ENCODE measurements at places on chromosomes 6 and 20. TPM values are rescaled to one million over a fixed set of nuclear protein-coding genes. Genes with fewer than 3 reads are reported as not detected.
A peak's percentile ranks its signal among the peaks of the same experiment; 100 is the strongest.

DNA sequence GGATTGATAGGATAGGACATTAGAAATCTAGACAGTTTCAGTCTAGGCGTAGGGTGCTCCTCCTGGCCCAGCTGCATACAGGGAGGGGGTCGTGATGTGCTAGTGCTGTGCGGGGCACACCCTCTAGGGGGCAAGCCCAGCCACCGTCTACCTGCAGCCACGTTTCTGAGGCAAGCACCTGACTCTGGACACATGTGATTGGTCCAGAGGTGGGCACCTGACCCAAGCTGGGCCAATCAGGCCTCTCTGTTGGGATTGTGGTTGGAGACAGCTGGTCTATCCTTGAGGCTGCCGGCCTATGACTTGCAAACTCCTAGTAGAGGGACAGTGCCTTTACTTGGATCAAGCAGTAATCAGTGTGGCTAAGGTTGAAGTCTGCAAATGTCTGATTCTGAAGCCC lies 317.1 kb downstream of the BMP7 start:
- DNase-seq = no peak

NKAIN4 gene
- total RNA-seq = not detected

GRCh38 chr6:37396571-37397180 lies 36.3 kb upstream of the CMTR1 start:
- DNase-seq = peak; percentile 77

RFX6 gene
- not detected for total RNA-seq

HDGFL1 gene
- not detected for total RNA-seq

- peak; percentile 97 for DNase-seq
These were observed at the start of gene PREX1 for GRCh38 chr20:48827855-48828733. PREX1 (minus strand) TSS chr20:48827999; CDS start chr20:48827860, 139 bp downstream.

DNA sequence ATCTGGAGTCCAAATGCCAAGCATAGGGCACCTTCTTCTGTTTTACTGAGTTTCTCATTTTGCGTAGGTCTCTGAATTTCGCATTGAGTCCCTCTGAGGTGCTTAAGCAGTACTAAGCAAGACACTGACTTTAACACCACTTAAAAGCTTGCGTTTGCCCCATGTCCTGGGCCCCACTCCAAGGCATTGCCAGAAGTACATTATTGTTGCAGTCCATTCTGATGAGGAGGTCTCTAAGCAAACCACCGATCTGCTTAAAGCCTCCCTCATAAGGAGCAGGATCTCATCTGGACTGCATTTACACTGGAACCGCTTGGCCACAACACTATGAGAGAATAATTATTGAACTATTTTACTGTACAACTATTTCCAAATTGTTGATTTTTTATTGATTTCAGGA lies 16.3 kb downstream of the BMP2 start:
- DNase-seq = no peak

DNA sequence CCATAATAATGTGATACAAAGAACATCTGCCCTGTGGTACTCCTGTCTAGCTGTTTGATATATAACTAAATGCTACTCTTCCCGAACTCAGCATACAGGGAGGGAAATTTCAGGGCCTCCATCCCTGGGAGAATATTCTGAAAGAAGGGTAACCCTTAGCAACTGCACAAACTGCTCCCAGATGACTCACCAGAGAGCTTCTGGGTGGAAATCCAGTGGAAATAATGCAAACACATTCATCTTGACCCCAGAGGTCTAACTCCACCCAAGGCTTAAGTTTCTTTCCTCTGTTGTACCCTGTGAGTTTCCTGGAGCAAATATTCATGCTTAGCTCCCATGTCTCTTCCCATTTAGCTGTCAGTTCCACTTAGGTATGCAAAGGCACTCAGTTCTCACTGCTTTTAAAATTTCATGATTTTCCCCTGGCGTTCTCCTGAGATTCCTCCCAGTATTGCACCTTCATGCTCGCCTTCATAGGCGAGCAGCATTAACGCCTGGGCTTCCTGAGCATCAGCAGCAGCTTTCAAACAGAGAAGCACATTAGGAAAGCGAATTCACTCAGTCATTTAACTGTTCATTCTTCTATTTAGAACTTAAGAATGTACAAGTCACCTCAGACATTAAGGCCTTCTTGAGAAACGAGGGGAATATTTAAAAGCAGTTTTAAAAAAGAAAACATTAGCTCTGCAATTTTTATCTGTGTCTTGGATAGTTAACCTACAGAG lies 43.8 kb upstream of the LAMA4 start:
- peak; percentile 64 for DNase-seq

DNA sequence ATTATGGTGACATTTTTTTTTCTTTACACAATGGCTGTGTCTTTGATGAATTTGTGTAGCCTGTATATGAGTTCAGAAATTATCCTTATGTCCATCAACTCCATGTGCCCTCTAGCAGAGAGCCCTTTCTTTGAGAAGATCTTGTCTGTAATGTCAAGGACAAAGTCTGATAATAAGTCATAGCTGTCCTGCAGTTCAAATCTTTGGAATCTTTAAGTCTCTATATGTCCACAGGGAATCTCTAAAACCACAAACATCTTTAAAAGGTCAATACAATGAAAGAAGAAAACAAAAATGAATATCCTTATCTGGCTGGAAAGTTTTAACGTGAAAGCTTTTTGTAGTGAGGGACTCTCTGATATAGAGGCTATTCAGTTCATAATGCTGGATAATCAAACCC lies 16.9 kb upstream of the TMEM14A start:
- DNase-seq = no peak

All from osteoblast (primary cell).